ENCODE measurements at places on chromosomes 12 and 14. TPM values are rescaled to one million over a fixed set of nuclear protein-coding genes. Genes with fewer than 3 reads are reported as not detected.
A peak's percentile ranks its signal among the peaks of the same experiment; 100 is the strongest.

ENDOU gene
- total RNA-seq, result not detected

SLC41A2 gene
- total RNA-seq, result 43.7 TPM

KIF5A gene
- total RNA-seq, result 2.1 TPM

ADCY4 gene
- 6.7 TPM for total RNA-seq

DNA sequence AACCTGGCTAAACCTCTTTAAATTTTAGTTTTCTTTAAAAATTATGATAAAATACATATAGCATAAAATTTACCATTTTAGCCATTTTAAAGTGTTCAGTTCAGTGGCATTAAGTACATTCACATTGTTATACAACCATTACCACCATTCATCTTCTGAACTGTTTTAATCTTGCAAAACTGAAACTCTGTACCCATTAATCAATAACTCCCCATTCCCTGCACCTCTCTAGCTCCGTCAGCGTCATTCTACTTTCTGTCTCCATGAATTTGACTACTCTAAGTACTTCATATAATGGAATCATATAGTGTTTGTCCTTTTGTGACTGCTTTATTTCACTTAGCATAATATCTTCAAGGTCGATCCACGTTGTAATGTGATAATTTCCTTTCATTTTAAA, 75.8 kb upstream of the DDHD1 start:
- no peak overlapping the region for H3K4me3 ChIP-seq
- H3K27ac ChIP-seq, result no peak overlapping the region
- H3K4me1 ChIP-seq, result no peaks in the 10 kb centered on the region
- no peaks in the 10 kb centered on the region for H3K27me3 ChIP-seq
- DNase-seq, result no peak
- no peaks in the 10 kb centered on the region for H3K36me3 ChIP-seq

- no peak overlapping the region for H3K4me3 ChIP-seq
- no peaks in the 10 kb centered on the region for H3K36me3 ChIP-seq
- H3K27me3 ChIP-seq, result no peaks in the 10 kb centered on the region
- peak overlapping the region; percentile 45 for H3K27ac ChIP-seq
- DNase-seq, result no peak
Measured at GRCh38 chr12:47207829-47208248, 128.1 kb upstream of the AMIGO2 start.

DNA sequence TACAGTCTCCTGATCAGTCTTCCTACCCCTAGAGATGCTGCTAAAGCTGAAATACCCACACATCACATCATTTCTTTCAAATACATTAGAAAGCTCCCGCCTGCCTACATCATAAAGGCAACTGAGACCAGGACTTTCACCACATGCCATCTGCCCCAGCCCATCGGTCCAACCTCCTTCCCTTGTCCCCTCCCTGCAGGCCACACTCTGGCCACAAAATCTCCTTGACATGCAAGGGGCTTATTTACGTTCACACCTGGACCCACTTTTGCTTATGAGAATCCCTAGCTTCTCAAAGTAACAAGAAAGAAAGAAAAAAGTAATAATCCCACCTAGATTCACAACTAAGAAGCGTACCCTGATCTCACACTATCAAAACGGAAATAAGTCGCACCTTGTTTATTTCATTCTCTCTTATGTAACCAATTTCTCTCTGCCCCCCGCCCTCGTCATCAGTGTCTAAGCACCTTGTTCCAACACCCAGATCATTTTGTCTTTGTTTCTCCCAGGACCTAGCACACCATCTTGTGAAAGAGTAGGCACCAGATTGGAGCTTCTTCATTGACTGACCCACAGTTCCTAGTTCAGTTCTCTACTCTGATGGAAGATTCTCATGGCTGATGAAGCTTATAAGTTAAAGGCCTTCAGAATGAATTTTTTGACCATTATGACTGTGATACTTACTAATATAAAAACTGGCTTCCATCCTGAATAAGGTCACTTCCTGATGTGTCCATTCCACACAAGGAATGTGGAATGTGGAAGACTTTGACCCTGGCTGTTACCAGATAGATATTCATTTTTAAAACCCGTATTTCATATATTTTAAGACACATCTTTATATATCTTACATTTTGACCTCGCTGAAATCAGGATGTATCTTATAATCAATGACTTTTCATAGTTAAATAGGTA, 7.7 kb downstream of the WSB2 start:
- no peaks in the 10 kb centered on the region for H3K36me3 ChIP-seq
- H3K27me3 ChIP-seq, result no peaks in the 10 kb centered on the region
- H3K4me1 ChIP-seq, result peaks cover 26% of the 10 kb centered on the region
- H3K4me3 ChIP-seq, result no peak overlapping the region
- no peak for DNase-seq

GRCh38 chr12:94264736-94265485, 116.5 kb downstream of the PLXNC1 start:
- no peak overlapping the region for H3K27ac ChIP-seq
- DNase-seq, result no peak
- H3K27me3 ChIP-seq, result no peaks in the 10 kb centered on the region
- peaks cover 5% of the 10 kb centered on the region for H3K4me1 ChIP-seq
- H3K4me3 ChIP-seq, result no peak overlapping the region

DNA sequence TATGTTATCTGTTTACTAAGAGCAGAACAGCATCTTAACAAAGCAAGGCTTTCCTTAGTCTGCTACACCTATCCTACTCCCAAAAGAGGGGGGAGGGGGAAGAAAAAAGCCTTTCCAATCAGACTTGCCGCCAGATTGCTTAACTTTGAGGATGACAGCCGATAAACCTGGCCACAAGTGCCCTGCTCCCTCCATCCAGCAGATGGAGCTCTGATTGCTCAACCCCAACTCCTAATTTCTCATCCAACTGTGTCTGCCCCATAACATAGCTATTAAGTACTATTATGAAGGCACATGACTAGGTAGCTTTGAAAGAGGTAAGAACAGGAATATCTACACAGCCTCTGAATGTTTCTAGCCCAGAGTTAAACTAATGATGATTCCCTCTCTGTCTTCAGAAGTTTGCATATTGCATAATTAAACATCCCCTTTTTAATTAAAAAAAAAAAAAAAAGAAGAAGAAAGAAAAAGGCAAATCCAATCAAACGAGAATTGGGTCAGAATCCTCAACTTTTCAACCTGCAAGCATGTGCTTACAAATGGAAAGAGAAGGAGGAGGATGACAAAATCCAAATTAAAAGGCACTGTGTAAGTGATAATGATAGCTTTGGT, 247.4 kb downstream of the GALC start:
- no peak overlapping the region for H3K4me3 ChIP-seq
- no peaks in the 10 kb centered on the region for H3K27me3 ChIP-seq
- no peaks in the 10 kb centered on the region for H3K36me3 ChIP-seq
- no peak for DNase-seq
- no peak overlapping the region for H3K27ac ChIP-seq

DNA sequence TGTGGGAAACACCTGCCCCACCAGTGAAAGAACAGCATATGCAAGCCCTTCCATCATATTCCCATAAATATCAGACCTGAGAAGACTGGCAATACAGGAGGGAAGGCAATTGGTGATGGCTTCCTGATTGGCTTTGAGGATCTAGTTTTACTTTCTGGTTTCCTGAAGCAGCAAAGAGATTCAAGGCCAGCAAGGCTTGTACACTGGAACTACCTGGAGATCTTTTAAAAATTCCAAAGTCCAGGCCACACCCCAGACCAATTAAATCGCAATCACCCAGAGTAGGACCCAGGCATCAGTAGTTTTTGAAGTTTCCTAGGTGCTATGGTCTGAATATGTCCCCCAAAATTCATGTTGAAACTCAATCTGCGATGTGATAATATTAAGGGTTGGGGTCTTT, 2.9 kb upstream of the TEP1 start:
- no peaks in the 10 kb centered on the region for H3K36me3 ChIP-seq
- H3K4me1 ChIP-seq, result peaks cover 10% of the 10 kb centered on the region
- no peak overlapping the region for H3K4me3 ChIP-seq

GRCh38 chr12:116642106-116642505, 82.9 kb downstream of the MAP1LC3B2 start:
- H3K27ac ChIP-seq, result no peak overlapping the region
- no peaks in the 10 kb centered on the region for H3K27me3 ChIP-seq
- no peaks in the 10 kb centered on the region for H3K36me3 ChIP-seq
- H3K4me1 ChIP-seq, result no peaks in the 10 kb centered on the region

GRCh38 chr14:69860221-69860620, 19.0 kb upstream of the SMOC1 start:
- no peak for DNase-seq
- H3K27me3 ChIP-seq, result no peaks in the 10 kb centered on the region
- no peak overlapping the region for H3K4me3 ChIP-seq
- H3K4me1 ChIP-seq, result no peaks in the 10 kb centered on the region
- no peaks in the 10 kb centered on the region for H3K36me3 ChIP-seq

Data from colonic mucosa (tissue), 4 donors.